ENCODE measurements at places on chromosomes 7 and 10. TPM values are rescaled to one million over a fixed set of nuclear protein-coding genes. Genes with fewer than 3 reads are reported as not detected.

- H3K4me3 ChIP-seq: no peak overlapping the region
- no peak for DNase-seq
- no peaks in the 10 kb centered on the region for H3K36me3 ChIP-seq
- no peaks in the 10 kb centered on the region for H3K4me1 ChIP-seq
- H3K27me3 ChIP-seq: no peaks in the 10 kb centered on the region
- no peak overlapping the region for H3K27ac ChIP-seq
These were observed 22.4 kb downstream of the NRBF2 start for GRCh38 chr10:63155388-63156020.

UPK3B gene
- total RNA-seq: 5.2 TPM

DNA sequence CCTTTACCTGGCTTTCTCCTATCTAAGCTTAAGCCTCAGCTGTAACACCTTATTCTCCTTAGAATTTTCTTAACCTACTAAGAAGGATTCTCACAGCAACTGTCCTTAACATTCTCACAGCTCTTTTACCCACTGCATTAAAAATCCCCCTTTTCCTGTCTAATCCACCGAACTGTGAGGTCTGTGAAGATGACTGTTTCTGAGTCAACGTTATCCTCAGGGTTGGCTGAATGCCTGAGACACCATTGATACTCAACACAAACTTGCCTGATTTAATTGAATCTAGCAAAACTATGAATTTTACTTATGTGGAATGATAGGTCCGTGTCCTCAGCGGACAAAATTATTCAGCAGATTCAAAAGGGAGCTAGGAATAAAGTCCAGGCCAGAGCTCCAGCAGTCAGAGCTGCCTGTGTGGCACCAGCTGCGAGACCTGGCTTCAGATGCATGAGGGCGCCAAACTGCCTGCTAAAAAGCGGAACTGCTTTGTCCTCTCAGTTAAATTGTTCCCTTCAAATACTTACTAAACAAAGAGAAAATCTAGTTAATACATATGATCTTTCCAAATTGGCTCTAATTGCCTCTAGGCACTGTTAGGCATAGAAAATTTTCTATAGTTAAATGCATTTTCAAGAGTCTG lies 33.4 kb upstream of the VWDE start:
- H3K36me3 ChIP-seq: no peaks in the 10 kb centered on the region
- no peaks in the 10 kb centered on the region for H3K27me3 ChIP-seq
- no peak for DNase-seq
- H3K4me1 ChIP-seq: no peaks in the 10 kb centered on the region
- H3K4me3 ChIP-seq: no peak overlapping the region
- H3K27ac ChIP-seq: no peak overlapping the region

DNA sequence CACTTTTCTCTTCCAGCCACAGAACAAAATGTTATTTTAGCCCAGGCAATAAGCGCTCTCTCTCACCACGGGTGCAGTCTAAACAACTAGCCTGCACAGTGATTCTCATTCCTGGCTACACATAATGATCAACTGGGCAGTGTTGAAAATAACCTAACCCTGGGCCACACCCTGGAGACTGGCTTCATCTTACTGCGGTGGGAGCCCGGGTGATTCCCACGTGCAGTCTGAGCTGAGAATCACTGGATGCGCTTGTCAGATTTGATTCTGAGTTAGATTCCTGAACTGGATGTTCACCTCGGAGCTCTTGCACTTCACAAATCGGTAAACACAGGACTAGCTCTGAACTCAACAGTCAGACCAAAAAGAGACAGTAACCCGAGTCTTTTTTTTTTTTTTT lies 14.9 kb downstream of the ZC3HAV1 start:
- H3K36me3 ChIP-seq: no peaks in the 10 kb centered on the region
- peaks cover 19% of the 10 kb centered on the region for H3K4me1 ChIP-seq
- H3K4me3 ChIP-seq: peak overlapping the region; percentile 18
- H3K27ac ChIP-seq: peak overlapping the region; percentile 79

DNA sequence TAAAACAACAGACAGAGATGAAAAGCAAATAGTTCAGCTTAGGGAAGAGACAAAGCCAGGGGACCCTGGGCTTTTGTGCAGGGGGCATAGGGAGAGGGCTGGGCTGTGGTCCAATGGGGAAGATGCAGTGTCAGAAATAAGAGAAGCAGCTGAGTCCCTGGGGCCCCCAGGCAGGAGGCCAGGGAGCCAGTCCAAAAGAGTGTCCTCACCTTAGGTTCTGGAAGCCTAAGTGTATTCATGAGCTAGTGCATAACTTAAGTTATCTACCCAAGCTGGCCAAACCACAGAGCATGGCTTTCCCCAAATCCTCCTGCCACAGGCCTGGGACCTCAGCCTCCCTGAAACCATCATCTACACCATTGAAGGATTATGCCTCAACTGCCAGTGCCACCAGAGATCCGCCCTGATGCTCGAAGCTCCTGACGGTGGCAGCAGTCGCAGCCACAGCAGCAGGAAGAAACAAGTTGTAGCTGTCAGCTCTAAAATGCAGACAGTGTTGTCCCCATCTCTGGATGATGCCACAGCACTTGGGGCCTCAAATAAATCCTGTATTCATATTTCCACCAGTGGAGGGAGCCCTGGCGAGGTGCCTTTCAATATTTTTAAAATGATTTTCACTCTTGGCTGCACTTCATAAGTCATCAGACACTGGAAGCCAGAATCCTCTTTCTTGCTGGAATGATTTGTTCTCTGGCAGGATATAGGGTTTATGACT lies 574.6 kb downstream of the GRID1 start:
- DNase-seq: no peak
- H3K27ac ChIP-seq: no peak overlapping the region
- H3K4me3 ChIP-seq: no peak overlapping the region
- H3K4me1 ChIP-seq: no peaks in the 10 kb centered on the region
- no peaks in the 10 kb centered on the region for H3K36me3 ChIP-seq
- H3K27me3 ChIP-seq: no peaks in the 10 kb centered on the region

DNA sequence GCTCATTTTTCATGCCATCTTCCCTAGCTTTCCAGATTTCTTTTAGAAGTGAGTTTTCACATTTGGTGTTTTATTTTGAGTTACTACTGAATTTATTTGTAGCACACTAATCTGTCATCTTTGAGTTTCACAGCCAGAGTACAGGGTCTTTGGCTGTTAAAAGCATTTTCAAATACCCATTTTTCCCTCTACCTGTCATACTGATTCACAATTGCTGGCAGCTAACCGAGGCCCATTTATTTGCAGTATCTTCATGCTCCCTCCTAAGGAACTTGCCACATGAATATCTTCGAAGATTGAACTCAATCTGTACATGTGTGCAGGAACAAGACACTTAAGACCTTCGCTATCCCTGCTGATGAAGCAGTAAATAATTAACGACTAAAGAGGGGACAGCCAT lies 44.8 kb upstream of the DKK1 start:
- no peaks in the 10 kb centered on the region for H3K27me3 ChIP-seq
- H3K27ac ChIP-seq: no peak overlapping the region
- no peak overlapping the region for H3K4me3 ChIP-seq
- H3K36me3 ChIP-seq: no peaks in the 10 kb centered on the region

DNA sequence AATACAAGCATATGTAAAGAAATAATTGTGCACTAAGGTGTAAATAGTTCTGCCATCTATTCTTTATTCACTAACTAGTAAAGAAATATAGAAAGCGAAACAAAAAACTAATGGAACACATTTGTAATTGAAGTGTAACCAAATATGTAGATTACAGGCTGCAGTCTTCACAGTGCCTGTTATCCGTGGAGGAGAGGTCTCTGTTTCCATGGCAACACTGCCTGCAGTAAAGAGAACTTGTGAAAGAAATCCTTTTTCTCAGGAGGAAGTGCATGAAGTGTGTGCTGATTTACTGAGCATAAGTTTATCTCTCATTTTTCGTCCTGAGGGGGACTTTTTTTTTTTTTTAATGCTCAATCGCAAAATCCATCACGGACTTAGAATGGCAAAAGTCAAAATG lies 102.5 kb downstream of the APBB1IP start:
- DNase-seq: no peak
- no peaks in the 10 kb centered on the region for H3K4me1 ChIP-seq
- no peak overlapping the region for H3K4me3 ChIP-seq
- H3K27ac ChIP-seq: no peak overlapping the region

- no peak for DNase-seq
- H3K27ac ChIP-seq: no peak overlapping the region
- H3K4me1 ChIP-seq: no peaks in the 10 kb centered on the region
- no peaks in the 10 kb centered on the region for H3K36me3 ChIP-seq
These were observed 58.3 kb downstream of the MICALL2 start for GRCh38 chr7:1401011-1401410.

Data from Peyer's patch (tissue), 4 donors.